ENCODE measurements at places on chromosomes 4 and X.

DNA sequence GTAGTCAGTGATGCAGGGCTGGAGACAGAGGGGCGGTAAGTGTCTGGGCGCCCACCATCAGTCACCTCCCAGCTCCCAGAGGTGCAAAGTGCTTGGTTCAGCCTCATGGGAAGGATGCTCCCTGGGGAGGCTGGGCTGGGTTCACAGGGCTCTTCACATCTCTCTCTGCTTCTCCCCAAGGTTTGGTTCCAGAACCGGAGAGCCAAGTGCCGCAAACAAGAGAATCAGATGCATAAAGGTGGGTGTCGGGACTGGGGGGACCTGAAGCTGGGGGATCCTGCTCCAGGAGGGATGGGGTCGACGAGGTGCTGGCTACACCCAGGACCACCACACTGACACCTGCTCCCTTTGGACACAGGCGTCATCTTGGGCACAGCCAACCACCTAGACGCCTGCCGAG is 10.1 kb downstream of the SHOX start:
- no peak for DNase-seq

GRCh38 chr4:773214-773613 is 52.7 kb downstream of the CPLX1 start:
- DNase-seq, result no peak

DNA sequence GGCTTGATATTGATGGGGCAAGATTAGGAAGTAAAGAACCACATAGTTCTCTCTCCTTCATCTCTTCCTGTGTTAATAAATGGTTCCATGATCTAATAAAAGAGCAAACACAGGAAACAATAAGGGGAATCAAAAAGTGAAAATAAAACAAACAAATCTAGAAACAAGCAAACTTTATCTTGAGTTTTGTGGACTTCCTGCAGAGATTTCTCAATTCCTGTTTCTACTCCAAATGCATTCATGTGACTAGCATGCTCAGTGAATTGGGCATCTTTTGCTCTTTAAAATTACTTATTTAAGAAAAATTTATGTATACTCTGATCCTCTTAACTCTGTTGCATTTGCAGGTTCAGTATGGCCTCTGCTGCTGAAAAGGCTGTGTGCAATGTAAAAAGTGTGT is 682.0 kb downstream of the KCTD8 start:
- no peak for DNase-seq

DNA sequence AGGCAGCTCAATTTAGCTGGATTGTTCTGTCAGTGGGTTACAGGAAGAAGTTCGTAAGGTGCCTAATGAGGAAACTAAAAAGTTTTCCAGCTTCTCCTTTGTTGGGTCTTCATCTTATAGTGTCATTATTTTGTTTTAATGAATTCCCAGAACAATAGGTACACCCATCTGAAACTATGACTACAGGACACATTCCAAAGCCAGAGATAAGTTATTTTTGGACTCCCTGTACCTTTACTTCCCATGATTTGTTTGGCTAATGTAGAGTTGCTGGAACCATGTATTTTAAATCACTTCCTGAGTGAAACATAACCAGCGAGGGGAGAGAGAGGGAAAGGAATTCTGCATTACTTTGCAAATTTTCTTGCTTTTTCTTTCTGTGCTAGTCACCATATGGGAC is 114.0 kb downstream of the CLCN5 start:
- no peak for DNase-seq

DNA sequence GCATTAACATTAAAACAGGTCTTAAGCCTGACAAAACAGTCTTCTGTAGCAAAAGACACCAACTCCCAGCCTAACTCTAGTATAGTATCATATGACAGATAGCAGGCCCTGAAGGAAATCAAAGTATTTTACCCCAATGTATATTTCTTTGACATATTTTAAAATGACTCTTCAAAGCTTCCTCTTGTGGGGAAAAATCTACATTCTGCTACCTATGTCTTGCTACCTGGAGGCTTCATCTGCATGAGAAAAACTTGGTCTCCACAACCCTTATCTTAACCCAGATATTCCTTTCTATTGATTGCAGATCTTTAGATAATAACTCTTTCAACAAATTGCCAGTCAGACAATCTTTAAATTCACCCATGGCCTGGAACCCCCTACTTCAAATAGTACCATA is 1620.4 kb downstream of the PCDH7 start:
- DNase-seq, result no peak

GRCh38 chrX:47283015-47283771 is 50.4 kb downstream of the USP11 start:
- no peak for DNase-seq

DNA sequence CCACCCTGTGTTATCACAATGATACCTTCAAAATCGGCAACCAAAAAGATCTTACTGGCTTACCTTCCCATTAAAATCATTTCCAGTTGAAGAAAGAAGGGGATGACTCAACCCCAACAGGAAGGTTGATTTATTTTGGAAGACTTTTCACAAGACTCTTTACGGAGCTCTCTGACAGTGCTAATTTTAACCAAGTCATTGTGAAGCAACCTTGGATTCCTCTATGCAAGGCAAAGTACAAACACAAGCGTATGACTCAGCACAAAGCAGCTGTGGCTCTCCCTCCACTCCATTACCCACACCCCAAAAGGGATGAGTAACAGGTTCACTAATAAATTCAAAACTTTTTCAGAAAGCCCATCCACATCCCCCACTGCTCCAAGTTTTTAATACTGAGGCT is 213.8 kb upstream of the FGF13 start:
- DNase-seq, result no peak

DNA sequence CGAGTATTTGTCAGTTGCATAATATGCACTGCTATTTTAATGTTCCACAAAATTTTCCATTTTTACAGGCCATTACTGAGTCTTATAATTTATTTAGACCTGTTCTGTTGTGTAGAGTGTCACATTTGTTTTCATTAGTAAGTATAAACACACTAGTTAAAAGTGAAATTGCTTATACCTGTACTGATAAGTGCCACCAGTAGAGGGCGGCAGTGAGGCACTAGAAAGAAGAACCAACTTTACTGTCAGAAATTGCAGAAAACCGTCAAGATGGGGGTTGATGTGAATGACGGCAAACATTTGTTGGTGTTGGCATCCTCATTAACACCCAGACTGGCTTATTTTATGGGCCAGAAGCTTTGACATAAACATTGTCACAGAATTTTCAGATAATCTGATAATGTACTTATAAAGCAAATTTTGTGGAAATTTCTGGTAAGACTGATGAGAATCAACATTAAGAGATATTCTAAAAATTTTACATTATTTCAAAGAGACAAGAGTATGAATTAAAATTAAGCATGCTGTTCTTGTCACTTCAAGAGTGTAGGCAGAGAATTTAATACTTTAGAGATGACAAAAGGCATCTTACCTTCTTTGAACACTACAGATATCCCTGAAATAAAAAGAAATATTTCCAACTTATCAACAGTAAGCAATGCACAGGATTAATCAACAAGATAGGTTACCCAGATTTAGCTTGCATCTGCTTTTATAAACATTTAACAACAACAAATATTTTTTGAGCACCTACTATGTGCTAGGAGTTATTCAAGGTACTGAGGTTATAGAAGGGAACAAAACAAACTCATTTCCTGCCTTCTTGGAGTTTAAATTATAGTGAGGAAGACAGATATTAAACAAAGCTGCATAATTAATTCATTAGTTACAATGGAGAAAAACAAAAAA is 24.9 kb downstream of the ALPK1 start:
- DNase-seq, result peak; percentile 77

- DNase-seq, result no peak
Observed at GRCh38 chr4:1463088-1463926, 57.1 kb upstream of the NKX1-1 start.

- DNase-seq, result no peak
Observed at GRCh38 chrX:155966876-155967275, 30.6 kb upstream of the IL9R start.

GRCh38 chr4:146143888-146144287 is 31.6 kb upstream of the LSM6 start:
- no peak for DNase-seq

GRCh38 chr4:155883895-155884294 is 17.8 kb upstream of the ASIC5 start:
- DNase-seq, result no peak

- DNase-seq, result no peak
Observed at GRCh38 chrX:45232139-45232538, 31.5 kb upstream of the DIPK2B start.

DNA sequence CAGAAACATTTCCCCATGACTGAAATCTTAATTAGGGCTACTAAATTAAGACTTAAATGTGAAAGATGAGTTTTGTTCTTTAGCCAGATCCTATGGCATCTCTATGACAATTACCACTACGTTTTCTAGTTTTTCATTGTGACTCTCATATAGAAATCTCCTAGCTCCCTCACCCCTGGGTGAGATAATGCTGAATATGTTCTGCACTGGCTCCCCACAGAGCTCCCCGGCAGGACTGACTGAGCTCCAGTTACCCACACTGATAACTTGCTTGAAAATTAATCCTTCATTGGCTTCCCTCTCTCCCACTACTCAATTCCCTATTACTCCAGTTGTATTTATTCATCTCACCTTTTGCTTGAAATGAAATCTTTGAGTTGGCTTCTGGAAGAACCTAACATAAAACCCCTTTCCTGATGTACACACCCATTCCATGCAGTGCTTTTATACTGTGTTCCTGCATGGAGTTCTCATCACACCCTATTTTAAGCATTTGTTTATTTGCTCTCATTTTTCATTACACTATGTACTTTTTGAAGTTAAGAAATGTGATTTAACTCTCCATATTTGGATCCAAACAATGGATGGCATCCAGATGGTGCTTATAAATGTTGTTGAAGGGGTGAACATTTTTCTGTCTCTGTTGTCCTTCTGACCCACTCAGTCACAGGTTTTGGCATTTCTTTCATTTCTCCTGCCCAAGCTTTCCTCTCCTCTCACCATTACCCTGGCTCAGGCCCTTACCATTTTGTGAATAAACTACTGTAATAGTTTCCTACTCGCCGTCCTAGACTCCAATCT is 623.4 kb downstream of the SPRY1 start:
- no peak for DNase-seq

GRCh38 chr4:147094238-147094637 is 148.6 kb upstream of the TTC29 start:
- DNase-seq, result no peak

DNA sequence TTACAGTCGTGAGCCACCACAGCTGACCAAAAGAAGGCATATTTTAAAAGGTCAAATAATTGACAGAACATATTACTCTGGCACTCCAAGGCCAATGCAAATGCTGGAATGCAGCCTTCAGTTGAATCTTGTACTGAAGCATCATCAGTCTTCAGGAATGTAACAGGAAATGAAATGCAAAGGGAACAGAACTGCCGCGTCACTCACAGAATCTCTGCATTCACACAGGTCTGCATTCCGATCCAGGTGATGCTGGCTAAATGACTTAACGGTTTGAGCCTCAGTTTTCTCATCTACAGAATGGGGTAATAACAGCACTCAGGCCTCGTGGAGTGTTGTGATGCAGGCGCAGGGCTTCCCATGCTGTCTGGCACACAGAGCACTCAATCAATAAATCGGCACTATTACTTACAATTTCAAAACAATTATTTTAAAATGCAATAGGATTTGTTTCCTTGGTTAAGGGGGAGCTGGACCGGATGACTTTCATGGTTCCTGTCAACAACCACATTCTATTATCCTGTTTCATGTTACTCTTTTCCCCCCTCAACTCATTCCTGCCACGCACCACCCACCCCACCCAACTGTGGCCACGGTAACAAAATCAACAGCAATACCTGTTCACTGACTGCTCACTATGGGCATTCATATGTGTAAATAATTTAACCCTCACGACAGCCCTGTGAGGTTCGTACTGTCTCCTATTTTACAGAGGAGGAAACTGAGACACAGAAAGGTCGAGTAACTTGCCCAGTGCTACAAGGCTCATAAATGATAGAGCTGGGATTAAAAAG is 32.4 kb downstream of the IGFBP7 start:
- DNase-seq, result no peak

DNA sequence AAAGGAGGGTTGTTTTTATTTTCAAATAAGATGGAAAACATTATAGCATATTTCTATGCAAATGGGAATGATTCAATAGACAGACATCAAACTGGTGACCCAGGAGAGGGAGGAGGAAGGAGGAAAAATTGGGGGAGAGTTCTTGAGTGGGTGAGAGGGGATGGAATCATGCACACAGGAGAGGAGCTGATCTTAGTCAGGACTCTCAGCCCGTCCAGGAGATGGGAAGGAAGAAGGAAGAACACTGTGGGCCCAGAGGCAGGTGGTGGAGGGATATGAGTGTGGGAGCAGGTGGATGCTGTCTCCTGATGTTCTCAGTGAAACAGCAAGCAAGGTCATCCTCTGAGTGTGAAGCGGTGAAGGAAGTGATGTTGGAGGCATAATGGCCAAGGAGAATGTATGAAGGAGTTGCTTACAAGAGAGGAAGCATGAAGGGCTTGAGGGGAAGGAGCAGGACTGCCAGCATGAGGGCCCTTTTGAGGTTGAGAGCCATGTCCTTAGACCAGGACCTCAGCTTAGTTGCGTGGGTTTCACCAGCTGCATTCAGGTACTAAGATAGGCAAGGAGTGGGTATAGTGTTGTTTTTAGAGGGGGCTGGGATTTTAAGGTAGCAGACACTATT is 161.7 kb upstream of the NAP1L5 start:
- no peak for DNase-seq

- DNase-seq, result no peak
Observed at GRCh38 chr4:138774940-138775339, 240.6 kb upstream of the NOCT start.

GRCh38 chr4:107705742-107706556 is 14.1 kb downstream of the PAPSS1 start:
- no peak for DNase-seq

DNA sequence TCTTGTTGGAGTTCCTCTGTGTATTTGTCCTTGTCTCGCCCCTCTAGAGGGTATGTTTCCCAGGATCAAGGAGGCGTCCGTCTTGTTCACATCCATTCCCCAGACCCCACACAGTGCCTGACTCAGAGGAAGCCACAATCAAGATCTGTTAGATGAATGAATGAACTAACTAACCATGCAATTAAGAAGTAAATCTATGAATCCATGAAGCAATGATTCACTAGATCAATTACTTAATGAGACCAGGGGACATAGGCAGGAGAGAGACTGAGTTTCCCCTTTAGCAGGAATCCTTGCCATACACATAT is 11.9 kb downstream of the BLOC1S4 start:
- no peak for DNase-seq

GRCh38 chr4:90186229-90186628 is 59.0 kb downstream of the CCSER1 start:
- DNase-seq, result no peak

GRCh38 chr4:633976-634598 is 8.7 kb downstream of the PDE6B start:
- no peak for DNase-seq

- no peak for DNase-seq
Observed at GRCh38 chr4:181345931-181346330, 897.3 kb upstream of the TENM3 start.

- DNase-seq, result no peak
Observed at GRCh38 chr4:74751247-74751646, 43.1 kb downstream of the BTC start.

DNA sequence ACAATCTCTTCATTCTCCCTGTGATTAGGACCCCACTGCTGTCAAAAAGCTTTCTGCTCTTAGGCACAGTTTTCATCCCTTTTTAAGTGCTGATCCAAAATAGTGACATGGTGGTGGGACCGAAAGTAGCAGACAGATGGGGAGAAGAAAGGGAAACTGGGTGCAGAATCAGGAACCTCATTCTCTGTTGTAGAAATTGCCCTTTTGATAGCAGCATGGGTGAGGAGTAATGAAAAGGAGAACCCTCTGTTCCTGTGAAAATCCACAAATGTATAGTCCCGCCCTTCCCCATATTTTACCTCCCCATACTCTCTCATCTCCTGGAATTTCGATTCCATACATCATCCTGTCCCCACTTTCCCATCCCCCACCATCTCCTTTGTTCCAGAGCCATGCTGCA is 126.5 kb downstream of the STIM2 start:
- no peak for DNase-seq

Measured in activated CD4-positive, CD25-positive, alpha-beta regulatory T cell treated with anti-CD3 and anti-CD28 coated beads, Interleukin-2, amount 50 U/mL, for 72 hours (primary cell).